ENCODE measurements at places on chromosomes 3 and 15. TPM values are rescaled to one million over a fixed set of nuclear protein-coding genes. Genes with fewer than 3 reads are reported as not detected.

- no peak for DNase-seq
These were observed 1.6 kb downstream of the GP9 start for GRCh38 chr3:129061888-129062834.

GRCh38 chr15:96882121-96882772 lies 551.7 kb downstream of the NR2F2 start:
- no peak for DNase-seq

DNA sequence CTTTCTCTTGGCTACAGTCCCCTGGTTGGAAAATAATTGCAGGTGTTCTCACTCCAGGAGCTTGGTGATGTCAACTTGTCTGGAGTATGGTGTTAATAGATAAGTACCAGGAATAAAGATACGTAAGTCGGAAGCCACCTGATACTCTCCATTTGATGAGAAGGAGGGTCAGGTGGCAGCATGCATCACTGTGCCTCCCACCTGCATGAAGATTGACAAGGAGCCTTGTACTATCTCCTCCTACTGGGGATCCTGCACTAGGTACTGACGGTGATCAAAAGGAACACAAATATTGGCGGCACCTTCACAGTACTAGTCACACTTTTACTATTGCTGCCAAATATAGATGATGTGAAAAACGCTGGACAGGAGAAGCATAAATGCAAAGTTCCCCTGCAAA lies 32.6 kb upstream of the GABRB3 start:
- no peak for DNase-seq

- no peak for DNase-seq
These were observed 515.0 kb downstream of the FGF12 start for GRCh38 chr3:192212335-192212734.

DNA sequence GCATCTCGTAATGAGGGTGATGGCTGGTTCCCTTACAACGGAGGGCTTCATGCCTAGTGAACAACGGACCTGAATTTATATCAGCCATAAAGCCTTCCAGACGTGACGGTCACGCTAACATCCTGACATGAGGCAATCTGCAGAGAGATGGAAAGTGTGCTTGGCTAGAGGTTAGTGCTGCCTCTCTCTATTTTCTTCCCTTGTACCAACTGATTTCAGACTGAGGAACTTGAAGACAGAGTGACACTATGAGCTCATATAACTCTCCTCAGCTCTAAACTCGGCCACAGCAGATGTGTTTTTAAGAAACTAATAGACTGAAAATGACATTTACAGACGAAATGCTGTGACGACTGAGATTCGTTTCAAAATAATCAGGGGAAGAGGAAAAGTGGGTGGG lies 122.4 kb downstream of the XXYLT1 start:
- no peak for DNase-seq

Gene ALG1L2
- total RNA-seq, result 4.6 TPM

GRCh38 chr3:171346582-171347300 lies 113.5 kb downstream of the TNIK start:
- no peak for DNase-seq

Gene DPPA4
- total RNA-seq, result 4.0 TPM

DNA sequence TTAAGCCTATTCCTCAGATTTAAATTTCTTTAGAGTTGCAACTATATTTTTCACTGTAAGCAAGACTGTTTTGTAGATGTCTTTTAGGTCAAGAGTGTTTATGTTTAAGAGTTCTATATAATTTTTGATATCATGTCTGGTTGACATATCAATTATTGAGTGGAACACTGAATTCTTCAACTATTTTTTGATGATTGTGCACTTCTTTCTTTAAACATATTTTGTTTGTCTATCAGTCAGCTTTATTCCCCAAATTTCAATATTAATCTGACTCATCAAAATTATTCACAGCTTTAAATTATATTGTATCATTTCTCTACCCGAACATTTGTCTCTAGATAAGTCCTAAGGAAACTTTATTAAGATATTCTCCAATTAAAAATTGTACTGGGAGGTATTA lies 933.6 kb upstream of the ROBO1 start:
- DNase-seq, result no peak

Gene THAP10
- 0.34 TPM for total RNA-seq

Gene FAM98B
- 29.9 TPM for total RNA-seq

- no peak for DNase-seq
These were observed 9.0 kb upstream of the STRIT1 start for GRCh38 chr3:155302481-155302880.

Gene CPEB1
- total RNA-seq, result not detected

Gene GDPGP1
- total RNA-seq, result 6.2 TPM

DNA sequence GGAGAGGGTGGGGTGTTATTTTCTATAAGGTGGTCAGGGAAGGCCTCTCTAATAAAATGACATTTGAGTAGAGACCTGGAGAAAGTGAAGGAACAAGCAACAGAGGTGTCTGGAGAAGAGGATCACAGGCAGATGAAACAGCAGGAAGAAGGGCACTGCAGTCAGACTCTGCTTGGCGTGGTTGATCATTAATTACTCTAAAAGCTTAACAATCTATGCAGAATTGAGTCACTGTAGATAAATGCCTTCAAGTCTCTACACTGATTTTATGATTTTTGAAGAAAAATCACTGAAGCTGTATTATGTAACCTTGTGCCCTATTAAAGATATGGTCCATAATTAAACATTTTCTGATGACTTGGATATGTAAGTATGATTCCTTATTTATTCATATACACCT lies 114.2 kb downstream of the TNIK start:
- DNase-seq, result no peak

DNA sequence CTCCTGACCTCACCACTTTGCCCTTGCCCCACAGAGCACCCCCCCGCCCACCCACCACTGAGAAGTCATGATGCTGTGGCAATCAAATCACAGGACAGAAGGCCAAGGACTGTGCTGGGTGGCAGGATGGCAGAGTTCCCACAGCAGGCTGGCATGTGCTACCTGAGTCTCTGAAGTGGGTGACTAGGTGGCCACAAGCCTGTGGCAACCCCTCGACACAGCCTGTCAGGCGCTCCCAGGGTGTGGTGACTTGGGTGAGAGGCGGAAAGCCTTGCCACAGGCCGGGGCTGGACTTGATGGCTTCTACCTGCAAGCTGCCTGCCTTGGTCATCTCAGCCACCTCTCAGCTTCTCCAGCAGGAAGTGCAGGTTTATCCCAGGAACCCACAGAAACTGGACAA lies 15.6 kb upstream of the DUSP7 start:
- no peak for DNase-seq

DNA sequence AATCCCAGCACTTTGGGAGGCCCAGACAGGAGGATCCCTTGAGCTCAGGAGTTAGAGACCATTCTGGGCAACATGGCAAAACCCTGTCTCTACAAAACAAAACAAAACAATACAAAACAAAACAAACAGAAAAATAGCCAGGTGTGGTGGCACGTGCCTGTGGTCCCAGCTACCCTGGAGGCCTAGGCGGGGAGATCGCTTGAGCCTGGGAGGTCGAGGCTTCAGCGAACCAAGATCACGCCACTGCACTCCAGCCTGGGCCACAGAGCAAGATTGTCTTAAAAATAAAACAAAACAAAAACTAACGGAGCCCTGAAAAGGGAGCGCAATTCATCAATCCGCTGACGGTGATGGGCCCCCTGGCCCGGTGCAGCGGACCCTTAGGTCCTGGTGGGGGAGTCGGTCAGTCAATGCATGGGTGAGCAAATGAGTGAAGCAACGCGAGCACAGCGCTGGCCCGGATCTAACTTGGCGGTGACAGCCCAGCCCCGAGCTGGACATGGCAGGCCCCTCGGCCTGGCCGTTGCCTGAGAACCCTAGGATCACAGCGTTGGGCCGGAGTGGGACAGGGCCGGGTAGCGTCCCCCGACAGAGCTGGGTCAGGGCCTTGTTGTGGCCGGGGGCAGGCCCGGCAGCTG lies 52.4 kb upstream of the BLM start:
- DNase-seq, result no peak

- DNase-seq, result no peak
These were observed 1.4 kb upstream of the BCL6 start for GRCh38 chr3:187746442-187747281.

Gene CCR3
- total RNA-seq, result not detected

Gene SPTBN5
- total RNA-seq, result 1.1 TPM

GRCh38 chr15:41792000-41792637 lies 17.8 kb downstream of the MAPKBP1 start:
- no peak for DNase-seq

- DNase-seq, result no peak
These were observed 77.6 kb downstream of the DAPK2 start for GRCh38 chr15:63968700-63969099.

DNA sequence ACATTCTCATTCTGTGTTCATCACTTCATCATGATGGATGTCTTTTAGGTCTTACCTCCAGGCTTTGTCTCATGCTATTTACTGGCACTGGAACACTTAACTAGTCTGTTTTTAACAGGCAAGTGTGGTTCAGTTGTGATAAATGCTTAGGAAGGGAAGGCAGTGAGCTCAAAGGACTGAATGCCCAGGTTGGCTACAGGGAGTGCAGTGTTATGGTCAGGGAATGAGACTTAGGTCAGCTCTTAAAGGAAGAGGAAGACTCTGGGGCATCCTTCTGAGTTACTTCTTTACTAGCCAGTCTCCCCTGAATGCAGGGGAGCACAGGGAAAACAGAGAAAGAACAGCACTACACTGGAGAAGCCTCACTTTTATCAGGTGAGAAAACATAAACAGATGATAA lies 72.6 kb downstream of the TGFBR2 start:
- DNase-seq, result no peak

Gene CDC25A
- total RNA-seq, result 1.8 TPM

GRCh38 chr3:20537234-20537633 lies 351.2 kb upstream of the SGO1 start:
- DNase-seq, result no peak

DNA sequence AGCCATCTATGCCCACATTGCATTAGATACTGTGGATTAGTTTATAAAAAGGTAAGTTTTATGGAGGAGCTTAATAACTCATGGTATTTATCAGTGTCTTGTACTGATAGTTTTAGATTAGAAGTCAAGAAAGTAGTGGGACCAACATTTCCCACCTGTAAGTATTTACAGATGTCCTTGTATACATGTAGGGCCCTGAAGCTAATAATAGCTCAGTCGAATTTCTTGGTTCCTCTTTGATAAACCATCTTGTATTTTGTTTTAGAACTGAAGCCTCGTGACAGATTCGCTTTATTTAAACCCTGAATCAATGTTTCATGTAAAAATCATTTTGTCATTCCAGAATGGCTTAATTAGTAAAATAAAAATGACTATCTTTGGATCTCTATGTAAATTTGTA lies 73.4 kb downstream of the CRYBG3 start:
- DNase-seq, result no peak

Gene ADPRH
- total RNA-seq, result 43.8 TPM

Gene OIP5
- total RNA-seq, result 1.4 TPM

- no peak for DNase-seq
These were observed 407.3 kb downstream of the GBE1 start for GRCh38 chr3:81354119-81354518.

DNA sequence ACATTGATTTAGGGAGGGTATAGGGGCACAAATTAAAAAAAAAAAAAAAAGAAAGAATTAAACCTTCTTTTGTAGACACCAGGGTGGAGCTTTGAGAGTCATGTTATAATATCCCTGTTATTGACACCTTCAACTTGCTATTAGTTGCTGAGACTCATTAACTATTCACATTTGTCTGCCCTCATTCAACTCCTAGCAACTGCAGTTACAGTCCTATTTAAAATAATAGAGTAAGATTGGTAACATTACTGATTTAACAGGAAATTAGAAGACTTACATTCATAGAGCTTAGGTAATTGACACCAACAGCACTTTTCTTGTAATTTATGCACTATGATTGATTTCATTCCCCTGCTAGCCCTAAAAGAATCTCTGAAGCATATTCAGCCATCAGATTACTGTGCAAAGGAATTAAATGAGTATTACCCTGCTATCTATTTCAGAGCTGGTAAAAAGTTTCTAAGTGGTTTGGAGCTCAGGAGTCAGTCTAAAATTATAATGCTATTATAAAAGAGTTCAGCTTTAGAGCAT lies 148.8 kb upstream of the TBL1XR1 start:
- no peak for DNase-seq

DNA sequence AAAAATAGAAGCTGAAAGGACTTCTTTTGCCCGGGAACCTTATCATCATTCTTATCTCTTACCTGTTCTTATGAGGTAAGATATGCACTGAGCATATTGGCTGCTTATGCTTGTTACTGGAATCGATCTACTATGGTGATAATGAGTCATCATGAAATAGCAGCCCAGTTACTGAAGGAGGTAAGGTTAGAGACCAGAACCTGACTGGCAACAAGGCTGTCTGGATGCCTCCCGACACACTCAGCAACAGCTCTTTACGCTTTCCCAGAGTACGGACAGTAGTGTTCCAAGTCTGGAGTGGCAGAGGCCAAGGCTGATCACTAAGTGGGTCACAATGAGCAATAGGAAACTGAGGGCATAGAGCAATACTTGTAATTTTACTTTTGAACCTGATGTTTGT lies 314.1 kb downstream of the NLGN1 start:
- no peak for DNase-seq

DNA sequence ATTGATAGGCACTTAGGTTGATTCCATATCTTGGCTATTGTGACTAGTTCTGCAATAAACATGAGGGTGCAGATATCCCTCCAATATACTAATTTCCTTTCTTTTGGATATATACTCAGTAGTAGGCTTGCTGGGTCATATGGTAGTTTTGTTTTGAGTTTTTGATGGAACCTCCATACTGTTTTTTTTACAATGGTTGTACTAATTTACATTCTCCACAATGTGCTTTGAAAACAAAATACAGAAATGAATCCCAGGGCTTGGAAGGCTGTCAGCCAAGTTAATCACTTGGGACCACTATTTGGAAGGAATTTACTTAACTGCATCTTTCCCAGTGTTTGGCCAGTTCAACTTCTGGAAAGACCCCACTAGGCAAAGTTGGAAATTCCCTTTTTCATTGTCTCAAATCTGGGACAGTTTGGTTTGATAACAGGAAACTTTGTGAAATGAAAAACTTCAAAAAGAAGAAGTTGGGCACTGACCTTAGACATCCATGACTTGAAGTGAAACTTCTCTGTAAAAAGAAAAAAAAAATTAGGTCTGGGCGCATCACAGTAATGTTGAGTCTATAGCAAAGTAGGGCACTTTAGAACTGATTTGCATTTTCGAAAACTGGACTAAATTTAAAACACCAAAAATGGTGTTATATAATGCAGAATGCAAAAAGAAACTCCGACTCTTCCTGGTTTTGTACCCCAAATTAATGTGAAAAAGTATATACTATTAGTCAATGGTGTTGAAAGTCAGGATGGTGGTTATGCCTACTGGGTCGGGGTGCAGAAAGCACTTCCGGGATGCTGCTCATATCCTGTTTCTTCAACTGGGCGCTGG lies 6.0 kb downstream of the CTSH start:
- DNase-seq, result no peak

- DNase-seq, result no peak
These were observed 20.6 kb downstream of the CD80 start for GRCh38 chr3:119538772-119539171.

Gene DUOXA1
- 0.15 TPM for total RNA-seq

GRCh38 chr3:151775314-151776258 lies 38.3 kb upstream of the AADAC start:
- no peak for DNase-seq

DNA sequence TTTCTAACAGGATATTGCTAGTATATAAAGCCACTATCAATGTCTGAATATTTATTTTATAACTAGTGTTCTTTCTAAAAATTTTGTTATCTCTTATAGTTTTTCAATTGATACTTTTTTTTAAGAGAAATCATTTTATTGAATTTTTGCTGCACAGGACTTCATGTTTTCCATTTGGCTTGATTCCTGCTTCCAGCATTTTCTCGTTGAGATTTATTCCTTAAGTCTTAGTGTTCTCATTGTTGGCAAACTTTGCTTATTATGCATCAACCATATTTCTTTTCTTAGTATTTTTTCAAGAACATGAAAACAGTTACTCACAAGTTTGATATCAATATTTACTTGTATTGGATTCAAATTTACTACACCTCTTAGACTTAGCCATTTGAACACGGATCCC lies 113.4 kb downstream of the UNC13C start:
- DNase-seq, result no peak

Gene COL6A5
- total RNA-seq, result not detected

All from activated B cell treated with CpG ODN at 0.5 μM for 24 hours (primary cell).